NCI-H2227 treated with DMSO at 0.1 percent for 48 hours (cell line): ENCODE measurements at places on chromosomes 11 and 22.
A peak's percentile ranks its signal among the peaks of the same experiment; 100 is the strongest.

- DNase-seq, result no peak
These were observed 12.2 kb downstream of the PAAF1 start for GRCh38 chr11:73889019-73889418.

DNA sequence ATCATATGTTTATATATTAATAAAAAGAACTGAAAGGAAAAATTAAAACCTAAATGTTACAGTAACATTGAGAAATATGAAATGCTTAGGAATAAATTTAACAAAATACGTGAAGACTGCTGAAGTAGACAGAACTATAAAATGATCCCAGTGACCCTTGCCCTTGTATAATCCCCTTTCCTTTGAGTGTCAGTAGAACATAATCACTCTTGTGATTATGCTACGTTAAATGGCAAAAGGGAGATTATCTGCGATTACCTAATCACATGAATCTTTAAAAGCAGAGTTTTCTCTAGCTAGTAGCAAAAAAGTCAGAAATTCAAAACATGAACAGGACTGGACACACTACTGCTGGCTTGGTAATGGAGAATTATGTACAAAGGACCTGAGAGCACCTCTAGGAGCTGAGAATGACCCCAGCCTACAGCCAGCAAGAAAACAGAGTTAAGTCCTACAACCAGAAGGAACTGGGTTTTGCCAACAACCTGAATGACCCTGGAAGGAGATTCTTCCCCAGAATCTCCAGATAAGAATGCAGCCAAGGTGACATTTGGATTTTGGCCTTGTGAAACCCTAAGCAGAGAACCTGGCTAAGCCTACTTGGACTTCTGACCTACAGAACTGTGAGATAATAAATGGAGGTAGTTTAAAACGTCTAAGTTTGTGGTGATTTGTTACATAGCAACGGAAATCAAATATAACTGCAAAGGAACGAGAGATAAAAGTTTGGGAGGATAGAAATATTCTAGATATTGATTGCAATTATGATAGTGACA lies 157.2 kb downstream of the ATG16L2 start:
- no peak for DNase-seq

GRCh38 chr11:129117595-129118350 lies 74.4 kb downstream of the ARHGAP32 start:
- DNase-seq, result peak; percentile 58

DNA sequence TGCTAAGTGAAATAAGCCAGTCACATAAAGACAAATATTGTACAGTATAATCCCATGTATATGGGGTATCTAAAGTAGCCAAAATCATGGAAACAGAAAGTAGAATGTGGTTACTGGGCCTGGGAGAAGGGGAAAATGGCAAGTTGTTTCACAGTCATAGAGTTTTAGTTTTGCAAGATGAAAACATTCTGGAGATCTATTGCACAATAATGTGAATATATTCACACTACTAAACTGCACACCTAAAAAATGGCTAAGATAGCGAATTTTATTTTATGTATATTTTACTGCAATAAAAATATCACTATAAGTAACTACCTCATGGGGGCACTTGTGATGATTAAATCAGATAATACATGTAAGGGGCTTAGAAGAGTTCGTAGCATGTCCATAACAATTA lies 72.0 kb upstream of the ARHGAP32 start:
- no peak for DNase-seq

GRCh38 chr22:42895087-42895486 lies 38.0 kb upstream of the ARFGAP3 start:
- no peak for DNase-seq

- no peak for DNase-seq
These were observed 8.3 kb upstream of the OR52E8 start for GRCh38 chr11:5865826-5866225.

DNA sequence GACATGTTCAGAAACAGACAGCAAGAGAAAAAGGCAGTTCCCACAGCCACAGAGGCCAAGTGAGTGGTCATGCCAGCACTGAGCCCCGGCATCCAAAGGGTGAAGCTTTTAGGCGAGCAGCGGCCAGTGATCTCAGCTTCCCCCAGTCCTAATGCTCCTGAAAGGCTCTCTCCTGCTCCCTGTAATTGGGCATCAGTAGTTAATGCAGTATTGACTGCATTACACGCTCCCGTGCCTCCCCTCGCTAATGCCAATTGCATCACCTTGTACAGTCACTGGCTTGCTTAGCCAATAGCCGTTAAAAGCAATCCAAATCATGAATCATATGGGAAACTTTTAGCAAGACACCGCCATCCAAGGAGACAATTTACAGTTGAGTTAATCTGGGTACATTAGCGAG lies 4.9 kb downstream of the LMO1 start:
- peak; percentile 12 for DNase-seq

DNA sequence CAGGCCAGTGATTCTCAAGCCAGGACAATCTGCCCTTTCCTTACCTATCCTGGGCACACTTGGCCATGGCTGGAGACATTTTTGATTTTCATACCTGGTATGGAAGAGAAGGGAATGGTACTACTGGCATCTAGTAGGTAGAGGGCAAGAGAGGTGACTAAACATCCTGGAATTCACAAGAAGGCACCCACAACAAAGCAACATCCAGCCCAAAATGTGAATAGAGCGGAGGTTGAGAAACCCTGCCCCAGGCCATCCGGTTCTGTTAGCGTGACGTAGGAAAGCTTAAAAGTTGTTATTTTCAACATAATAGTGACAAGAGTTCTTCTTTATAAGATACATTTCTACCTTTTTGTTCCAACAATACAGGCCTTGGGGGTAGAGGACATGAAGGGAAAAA lies 114.9 kb upstream of the ALX4 start:
- DNase-seq, result no peak

GRCh38 chr11:46275964-46276641 lies 1.4 kb upstream of the CREB3L1 start:
- no peak for DNase-seq

GRCh38 chr11:79274636-79275331 lies 166.0 kb downstream of the TENM4 start:
- no peak for DNase-seq

DNA sequence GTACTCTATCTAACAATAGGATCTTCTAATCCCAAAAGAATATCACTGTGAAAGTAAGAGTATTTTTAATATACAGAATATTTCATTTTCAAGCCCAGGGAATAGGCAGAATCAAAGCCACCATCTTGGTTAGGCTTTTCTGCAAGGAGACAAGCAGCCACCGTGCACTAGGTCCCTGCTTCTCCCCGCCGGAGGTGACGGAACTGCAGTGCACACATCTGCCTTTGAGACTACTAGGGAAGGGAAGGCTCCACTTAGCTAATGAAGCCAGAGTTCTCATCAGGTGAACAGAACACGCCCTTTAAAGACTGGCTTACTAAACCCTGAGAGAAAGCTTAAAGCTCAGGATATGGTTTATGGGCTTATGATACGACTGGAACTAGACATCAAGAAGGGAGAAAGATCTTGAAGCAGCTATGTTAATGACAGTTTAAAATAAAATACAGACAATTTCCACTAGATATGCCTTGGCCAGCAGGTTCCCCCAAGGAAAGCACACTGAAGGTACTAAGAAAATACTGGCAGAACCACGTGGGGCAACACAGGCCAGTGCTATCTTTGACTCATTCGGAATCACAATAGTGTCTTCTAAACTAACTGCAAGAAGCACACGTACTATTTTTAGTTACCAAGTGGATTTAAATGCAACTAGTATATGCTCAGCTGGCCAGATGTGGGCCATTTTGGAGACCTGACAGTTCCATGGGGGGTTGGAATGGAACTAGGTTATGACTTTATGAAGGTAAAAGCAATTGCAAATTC lies 127.4 kb upstream of the LMO1 start:
- DNase-seq, result no peak
